ENCODE measurements at places on chromosomes 2 and 18.

DNA sequence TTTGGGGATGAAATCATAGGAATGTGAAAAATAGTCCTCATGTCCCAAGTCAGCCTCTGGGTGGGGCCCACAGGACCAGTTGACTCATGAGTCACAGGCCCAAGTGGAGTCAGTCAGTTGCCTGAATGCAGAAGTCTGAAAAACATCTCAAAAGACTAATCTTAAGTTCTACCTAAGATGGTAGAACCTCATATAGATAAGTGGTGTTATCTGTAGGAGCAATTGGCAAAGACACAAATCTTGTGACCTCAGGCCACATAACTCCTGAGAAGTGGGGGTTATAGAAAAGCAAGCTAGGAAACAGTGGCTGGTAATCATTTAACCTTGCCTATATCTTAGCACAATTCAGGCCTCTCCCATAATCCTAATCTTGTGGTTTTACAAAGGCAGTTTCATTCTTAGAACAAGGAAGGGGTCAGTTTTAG, 257.1 kb upstream of the SPOPL start:
- no peak for DNase-seq

- no peak for DNase-seq
These were observed 60.0 kb downstream of the DGKD start for GRCh38 chr2:233414273-233414654.

DNA sequence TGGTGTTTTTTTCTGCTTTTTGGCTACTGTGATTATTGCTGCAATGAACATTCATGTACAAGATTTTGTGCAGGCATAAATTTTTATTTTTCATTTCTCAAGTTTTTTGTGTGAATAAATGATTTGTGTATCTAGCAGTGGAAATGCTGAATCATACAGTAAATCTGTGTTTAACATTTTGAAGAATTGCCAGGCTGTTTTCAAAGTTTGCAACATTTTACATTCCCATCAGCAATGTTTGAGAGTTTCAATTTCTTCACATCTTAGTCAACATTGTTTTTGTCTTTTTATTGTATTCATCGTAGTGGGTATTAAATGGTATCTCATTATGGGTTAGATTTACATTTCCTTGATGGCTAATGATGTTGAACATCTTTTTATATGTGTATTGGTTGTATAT, 98.8 kb upstream of the RBMS1 start:
- no peak for DNase-seq

- no peak for DNase-seq
These were observed 65.4 kb downstream of the PID1 start for GRCh38 chr2:229205704-229206103.

DNA sequence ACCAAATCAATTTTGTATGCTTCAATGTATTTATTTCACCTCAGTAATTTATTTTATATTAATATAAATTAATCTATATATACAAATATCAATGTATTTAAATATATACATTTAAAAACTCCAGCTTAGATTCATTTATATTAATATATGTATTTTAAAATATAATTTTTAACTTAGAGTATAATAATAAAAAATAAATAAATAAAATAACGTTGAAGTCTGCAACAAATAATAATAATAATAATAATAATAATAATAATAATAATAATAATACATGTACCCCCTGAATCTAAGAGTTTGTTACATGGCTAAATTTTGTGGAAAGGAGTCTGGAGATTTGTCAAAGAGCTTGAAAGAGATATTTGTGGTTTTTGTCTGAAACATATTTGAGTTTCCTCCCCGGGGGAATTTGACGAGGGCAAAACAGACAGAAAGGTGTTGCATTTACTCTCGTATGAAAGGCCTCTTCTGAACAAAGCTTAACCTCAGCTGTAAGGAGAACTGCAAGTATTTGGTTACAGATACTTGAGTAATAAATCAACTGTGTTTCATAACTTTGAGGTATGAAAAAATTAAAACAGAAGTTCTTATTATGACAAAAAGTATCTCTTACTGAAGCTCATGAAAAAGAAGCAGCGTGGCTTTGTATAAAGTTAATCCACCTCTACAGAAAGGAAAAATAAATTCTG, 93.4 kb downstream of the CDH19 start:
- DNase-seq, result no peak

DNA sequence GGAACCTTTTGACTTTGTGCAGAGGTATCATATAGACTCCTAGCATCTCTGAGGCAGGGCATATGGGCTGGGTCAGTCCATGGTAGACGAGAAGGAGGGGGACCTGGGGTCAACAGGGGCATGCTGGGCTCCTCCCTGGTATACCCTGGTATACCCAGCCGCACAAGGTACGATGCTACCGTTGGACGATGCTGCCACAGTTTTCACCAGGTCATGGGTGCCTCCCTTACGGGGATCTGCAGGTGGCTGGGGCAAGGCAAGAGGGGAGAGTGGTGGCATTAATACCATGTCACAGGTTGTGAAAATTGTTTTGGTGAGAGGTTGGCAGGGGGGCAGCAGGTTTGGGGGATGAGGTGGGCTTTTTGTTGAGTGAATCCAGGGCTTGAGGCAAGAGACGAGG, 149.8 kb downstream of the TSN start:
- no peak for DNase-seq

- DNase-seq, result no peak
These were observed 149.3 kb downstream of the PIEZO2 start for GRCh38 chr18:11000071-11000470.

- no peak for DNase-seq
These were observed 10.8 kb downstream of the ALPP start for GRCh38 chr2:232389327-232389726.

DNA sequence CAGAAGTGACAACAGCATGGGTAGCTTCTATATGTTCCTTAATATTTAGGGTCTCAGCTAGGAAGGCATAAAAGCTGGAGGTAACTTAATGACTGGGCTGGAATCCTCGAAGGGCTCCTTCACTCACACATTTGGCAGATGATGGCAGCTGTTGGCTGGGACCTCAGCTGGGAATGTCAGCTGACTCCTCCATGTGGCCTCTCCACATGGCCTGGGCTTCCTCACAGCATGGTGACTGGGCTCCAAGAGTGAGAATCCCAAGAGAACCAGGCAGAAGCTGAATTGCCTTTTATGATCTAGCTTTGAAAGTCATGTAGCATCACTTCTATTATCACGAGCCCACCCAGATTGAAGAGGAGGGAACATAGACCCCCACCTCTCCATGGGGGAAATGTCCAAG, 54.9 kb downstream of the TET3 start:
- DNase-seq, result no peak

GRCh38 chr2:231688719-231689118, 19.6 kb upstream of the PTMA start:
- no peak for DNase-seq

- no peak for DNase-seq
These were observed 2.0 kb downstream of the XRCC5 start for GRCh38 chr2:216111122-216111521.

GRCh38 chr18:8800445-8800844, 95.1 kb downstream of the MTCL1 start:
- no peak for DNase-seq

DNA sequence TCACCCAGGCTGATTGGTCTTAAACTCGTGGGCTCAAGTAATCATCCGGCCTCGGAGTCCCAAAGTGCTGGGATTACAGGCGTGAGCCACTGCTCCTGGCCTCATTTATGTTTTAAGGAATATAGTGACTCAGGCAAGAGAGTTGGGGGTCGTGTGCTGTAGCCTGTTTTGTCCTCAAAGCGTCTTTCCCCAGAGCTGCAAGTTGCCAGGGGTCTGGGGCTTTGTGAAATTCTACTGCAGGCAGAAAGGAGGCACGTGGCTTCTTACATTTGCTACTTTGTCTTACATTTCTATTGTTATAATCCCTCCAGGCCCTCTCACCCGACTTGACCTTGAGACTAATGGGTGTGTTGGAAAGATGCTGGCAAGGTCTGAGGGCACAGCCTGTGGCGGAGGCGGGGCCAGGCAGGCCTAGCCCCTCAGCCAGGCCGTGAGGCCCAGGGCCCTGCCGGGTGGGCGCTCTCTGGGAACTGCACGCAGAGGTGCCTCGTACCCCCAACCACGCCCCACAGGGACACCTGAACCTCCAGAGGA, 85.8 kb upstream of the NDUFV2 start:
- no peak for DNase-seq

DNA sequence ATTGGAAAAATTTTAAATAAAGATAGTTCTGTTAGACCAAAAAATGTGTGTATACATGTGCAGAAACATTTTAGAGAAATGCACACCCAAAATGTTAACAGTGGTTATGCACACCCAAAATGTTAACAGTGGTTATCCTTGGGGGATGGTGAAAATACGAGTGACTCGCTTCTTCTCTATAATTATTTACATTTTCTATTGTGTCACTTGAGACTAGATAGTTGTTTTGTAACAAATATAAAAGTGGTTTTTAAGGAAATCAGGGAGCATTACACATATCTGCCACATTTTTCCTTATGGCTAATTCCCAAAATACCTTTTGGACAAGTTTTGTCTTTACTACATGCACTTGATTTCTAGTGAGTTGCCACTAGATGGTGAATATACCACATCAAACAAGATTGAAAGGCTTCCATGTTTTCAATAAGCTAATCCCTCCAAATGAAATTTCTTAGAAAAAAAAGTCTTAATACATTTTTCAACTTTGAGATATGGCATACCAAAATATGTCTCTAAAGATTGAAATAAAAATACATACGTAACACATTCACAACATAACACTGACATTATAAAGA, 9.0 kb upstream of the HIBCH start:
- DNase-seq, result no peak

GRCh38 chr2:223950448-223951347, 5.6 kb upstream of the WDFY1 start:
- DNase-seq, result no peak

GRCh38 chr2:191679818-191680600, 2.1 kb downstream of the NABP1 start:
- DNase-seq, result no peak

DNA sequence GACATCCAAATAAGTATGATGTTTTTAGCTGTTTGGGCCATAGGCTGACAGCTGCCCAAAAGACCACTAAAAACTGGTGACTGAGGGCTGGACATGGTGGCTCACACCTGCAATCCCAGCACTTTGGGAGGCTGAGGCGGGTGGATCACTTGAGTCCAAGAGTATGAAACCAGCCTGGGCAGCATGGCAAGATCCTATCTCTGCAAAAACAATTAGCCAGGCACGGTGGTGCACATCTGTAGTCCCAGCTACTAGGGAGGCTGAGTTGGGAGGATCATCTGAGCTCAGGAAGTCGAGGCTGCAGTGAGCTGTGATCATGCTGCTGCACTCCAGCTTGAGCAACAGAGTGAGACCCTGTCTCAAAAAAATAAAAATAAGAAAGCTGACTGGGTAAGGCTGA, 511.5 kb upstream of the RAB6C start:
- DNase-seq, result no peak

- DNase-seq, result no peak
These were observed 34.3 kb upstream of the CD226 start for GRCh38 chr18:69981948-69982347.

DNA sequence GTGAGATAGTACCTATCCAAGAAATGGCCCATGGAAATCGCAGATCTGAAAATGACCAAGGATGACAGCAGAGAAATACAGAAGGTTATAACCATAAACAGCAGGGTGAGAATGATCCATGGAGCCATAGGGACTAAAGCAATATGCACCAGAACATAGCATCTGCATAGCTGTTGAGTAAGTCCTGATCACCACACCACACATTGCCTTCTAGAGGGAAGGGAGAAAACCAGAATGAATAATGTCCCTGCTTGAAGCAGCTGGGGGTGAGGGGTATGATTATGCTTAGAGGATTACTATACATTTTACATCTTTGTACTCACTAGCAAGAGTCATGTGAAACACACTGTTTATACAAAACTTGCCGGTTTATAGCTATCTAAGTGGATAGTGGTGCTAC, 350.4 kb downstream of the MBD2 start:
- DNase-seq, result no peak

DNA sequence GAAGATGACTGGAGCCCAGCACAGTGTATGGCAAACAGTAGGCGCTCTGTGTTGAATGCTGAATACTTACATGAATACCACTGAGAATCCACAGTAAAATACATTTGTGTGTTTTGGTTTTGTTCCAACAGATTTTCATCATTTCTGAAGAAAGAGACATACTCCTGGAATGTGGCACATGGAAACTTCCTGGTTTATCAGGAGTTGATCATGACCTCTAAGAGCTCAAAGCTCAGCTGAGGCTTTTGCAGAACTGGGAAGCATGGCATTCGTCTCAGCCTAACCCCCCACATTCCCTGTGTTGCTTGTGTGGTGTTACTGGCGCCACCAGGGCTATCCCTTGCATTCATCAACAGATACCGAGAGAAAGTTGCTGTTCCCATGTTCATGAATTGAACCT, 316.9 kb upstream of the REV1 start:
- DNase-seq, result no peak

DNA sequence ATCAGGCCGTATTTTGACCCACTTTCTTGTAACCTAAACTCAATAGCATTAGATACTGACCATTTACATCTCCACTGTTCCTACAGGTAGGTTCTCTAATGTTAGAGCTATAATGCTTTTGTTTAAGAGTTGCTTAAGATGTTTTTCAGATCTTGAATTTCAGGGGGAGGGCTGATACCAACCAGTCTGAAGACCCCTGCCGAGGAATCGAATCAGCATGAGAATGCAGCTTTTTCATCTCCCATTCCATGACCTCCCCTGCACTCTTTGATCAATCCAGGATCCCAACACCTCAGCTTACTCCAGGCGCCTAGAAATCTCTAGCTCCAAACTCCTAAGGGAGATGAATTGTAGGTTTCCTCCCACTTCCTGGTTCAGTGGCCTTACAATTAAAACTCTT, 120.5 kb upstream of the MC4R start:
- no peak for DNase-seq

- no peak for DNase-seq
These were observed 225.1 kb upstream of the TMEFF2 start for GRCh38 chr2:192419786-192420185.

DNA sequence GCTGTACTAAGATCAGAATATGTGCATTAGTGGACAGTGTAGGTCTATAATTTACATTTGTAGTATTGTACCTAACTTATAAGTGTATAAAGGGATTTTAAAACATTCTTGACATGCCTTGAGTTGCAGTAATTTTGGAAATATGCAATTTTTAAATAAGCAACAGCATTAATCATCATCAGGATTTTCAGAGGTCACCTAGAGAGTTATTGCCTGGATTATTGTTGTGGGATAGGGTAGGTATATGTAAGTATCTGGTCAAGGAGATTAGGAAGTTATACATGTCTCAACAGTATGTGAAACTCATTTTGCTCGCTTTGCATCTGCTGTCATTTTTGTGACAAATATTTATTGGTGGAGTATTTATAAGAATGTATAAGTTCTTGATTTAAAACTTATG, 184.2 kb downstream of the WDR7 start:
- no peak for DNase-seq

Data from upper lobe of left lung (tissue), 6 donors.